Fibroblast of mammary gland (primary cell): ENCODE measurements at places on chromosomes 3 and 15.

GRCh38 chr15:98997755-98998154 is 9.8 kb downstream of the PGPEP1L start:
- no peak for DNase-seq

- DNase-seq: no peak
These were observed 130.0 kb upstream of the NR2F2 start for GRCh38 chr15:96200357-96200967.

GRCh38 chr15:72588096-72588495 is 66.4 kb upstream of the GOLGA6B start:
- no peak for DNase-seq

GRCh38 chr3:168083906-168084305 is 11.8 kb downstream of the GOLIM4 start:
- DNase-seq: no peak

DNA sequence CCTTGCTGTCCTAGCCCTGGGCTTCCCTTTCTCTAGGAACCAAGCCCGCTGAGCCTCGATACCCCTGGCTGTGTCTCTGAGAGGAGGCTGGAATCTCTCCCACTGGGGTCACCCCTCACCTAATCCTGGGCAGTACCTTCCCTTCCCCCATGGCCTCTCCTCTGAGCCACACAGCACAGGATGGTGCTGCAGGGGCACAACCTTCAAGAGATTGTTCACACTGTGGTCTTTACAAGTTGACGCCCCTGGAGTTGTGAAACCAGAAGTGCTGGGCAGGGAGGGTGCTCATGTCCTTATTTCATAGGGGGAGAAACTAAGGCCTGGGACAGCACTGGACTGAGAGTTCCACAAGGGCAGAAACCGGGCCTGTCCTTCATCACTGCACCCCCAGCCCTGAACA is 70.9 kb upstream of the TMEM115 start:
- DNase-seq: no peak

GRCh38 chr3:127423856-127424765 is 136.3 kb upstream of the PRR20G start:
- no peak for DNase-seq

DNA sequence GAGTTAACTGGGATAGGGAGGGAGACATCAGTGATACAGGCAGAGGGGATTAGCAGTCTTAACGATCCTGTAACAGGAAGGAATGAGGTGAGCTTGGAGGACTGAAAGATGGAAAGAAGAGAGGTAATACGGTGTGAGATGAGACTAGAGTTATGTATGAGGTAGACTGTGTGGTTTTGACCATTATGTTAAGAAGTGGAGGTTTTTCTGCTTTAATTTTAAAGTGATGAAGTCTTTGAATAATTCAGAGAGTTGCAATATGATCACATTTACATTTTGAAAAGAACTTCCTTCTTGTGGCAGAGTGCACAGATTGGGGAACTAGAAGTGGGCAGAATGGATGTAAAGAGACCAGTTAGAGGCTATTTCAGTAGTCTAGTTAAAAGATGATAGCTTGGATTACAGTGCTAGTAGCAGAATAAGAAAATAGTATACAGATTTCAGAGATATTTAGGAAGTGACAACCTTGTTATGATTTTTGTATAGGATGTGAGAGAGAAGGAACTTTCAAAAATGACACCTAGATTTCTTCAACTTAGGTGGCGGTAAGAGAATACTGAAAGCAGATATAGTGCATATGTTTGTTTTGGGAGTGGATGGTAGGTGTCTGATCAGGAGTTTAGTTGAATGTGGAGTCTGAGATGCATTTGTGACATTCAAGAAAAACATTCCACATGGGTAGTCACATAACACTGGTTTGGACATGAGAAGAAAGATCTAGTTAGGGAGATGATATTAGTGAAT is 40.5 kb downstream of the STT3B start:
- no peak for DNase-seq

DNA sequence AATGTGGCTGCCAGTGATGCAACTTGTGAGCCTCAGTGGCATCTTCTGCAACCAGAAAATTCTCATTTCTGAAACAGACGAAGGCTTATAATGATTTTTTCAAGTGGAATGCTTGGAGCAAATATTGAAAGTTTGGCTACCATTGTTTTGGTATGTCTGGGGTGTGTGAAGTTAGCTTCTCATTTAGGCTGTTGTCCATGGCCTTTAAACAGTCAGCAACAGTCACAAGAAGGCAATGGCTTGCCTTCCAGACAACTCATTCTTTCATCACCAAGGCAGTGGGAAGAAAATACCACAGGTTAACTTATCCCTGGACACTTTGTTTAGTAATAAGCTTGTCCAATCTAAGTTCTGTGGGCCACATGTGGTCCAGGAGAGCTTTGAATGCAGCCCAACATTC is 4.7 kb upstream of the BNC1 start:
- peak; percentile 86 for DNase-seq

GRCh38 chr15:95296643-95297042 is 1033.9 kb upstream of the NR2F2 start:
- no peak for DNase-seq

GRCh38 chr15:64763874-64764273 is 11.5 kb downstream of the RBPMS2 start:
- no peak for DNase-seq
